ENCODE measurements at places on chromosomes 11 and 22.

DNA sequence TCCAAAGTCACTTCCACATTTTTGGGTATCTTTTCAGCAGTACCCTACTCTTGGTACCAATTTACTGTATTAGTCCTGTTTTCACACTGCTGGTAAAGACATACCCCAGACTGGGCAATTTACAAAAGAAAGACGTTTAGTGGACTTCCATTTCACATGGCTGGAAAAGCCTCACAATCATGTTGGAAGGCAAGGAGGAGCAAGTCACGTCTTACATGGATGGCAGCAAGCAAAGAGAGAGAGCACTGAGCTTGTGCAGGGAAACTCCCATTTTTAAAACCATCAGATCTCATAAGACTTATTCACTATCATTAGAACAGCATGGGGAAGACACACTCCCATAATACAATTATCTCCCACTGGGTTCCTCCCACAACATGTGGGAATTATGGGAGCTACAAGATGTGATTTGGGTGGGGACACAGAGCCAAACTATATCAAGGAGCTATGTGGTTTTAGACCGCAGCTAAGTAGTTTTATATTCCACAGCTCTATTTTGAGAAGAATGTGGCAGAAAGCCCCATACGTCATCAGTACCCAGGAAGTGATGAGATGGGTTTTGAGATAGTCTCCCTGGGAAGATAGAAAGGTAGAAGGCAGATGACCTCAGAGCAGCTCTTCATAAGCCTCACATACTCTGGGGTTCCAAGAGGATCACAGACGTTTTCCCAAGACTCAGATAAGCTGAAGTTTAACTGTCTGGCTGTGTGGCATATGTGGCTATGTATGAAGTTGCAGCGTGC is 96.3 kb downstream of the APIP start:
- DNase-seq, result no peak

DNA sequence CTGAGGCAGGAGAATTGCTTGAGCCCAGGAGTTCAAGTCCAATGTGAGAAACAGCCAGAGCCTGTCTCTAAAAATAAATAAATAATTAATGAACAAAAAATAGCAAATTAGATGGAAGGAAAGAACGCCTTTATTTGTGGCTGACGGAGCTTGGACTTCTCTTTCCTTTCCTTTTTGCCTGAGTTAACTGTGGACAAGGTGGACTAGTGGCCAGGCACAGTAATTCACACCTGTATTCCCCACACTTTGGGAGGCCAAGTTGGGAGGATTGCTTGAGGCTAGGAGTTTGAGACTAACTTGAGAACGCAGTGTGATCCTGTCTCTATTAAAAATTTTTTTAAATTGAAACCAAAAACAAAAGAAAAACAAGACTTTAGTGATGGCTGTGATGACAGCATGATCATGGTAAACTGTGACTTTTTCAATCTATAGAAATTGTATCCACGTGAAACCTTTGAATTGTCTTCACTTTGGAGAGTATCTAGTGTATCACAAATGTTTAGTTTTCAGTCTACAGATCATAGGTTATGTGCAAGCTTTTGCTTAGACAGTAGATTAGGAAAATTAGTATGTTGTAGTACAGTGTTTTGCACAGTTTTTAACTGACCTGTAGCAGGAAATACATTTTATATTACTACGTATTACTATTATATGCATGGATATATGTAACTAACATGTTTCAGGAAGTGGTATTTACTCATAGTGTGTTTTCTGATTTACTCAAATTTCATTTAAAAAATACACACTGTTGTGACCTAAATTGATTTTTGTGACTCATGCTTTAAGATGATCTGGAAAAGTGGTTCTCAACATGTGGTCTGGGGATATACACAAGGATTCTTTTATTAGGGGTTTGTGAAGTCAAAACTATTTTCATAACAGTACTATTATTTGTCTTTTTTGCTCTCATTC is 42.1 kb downstream of the KDM2A start:
- DNase-seq, result no peak

- peak; percentile 90 for DNase-seq
Measured at GRCh38 chr22:23069502-23070357, 589 bp upstream of the GNAZ start.

GRCh38 chr11:17934194-17934593 is 78.7 kb downstream of the SERGEF start:
- no peak for DNase-seq

DNA sequence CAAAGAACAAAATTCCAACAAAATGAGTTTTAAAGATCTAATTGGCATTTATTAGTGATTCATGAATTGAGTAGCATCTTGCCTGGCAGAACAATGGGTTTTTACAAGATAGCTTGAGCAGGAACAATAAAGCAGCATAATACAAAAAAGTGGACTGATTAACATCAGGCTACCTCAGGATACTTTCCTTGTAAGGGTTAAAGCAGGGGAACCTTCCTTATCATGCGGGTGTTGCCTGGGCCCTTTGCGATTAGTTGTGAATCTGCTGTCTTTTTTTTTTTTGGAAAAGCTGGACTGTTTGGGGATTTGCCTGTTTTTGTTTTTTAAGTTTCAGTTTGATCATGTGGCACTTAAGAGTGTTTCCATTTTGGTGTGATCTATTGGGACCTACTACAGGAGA is 37.5 kb downstream of the EXPH5 start:
- no peak for DNase-seq

- DNase-seq, result no peak
Measured at GRCh38 chr11:11946180-11946579, 62.2 kb downstream of the DKK3 start.

DNA sequence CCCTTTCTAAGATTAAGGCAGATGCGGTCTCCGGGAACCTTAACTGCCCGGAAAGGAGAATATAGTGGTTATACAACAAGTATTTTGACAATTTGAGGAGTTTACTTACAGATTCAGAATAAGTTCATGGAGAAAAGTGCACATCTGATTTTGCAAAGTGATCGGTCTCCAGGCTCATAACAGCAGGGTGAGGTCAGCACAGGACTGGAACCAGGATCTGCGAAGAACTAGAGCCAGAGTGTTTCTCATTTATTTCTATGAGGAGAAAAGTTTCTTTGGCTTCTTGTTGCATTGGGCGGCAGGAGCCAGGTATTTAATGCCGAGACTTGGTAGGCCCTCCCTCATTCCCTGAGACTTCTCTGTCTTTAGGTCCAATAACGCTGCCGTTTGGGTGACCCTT is 3.7 kb downstream of the ADAMTS15 start:
- peak; percentile 48 for DNase-seq

- no peak for DNase-seq
Measured at GRCh38 chr22:24952837-24953383, 394 bp downstream of the KIAA1671 start.

- DNase-seq, result no peak
Measured at GRCh38 chr22:46779023-46779422, 16.6 kb downstream of the TBC1D22A start.

DNA sequence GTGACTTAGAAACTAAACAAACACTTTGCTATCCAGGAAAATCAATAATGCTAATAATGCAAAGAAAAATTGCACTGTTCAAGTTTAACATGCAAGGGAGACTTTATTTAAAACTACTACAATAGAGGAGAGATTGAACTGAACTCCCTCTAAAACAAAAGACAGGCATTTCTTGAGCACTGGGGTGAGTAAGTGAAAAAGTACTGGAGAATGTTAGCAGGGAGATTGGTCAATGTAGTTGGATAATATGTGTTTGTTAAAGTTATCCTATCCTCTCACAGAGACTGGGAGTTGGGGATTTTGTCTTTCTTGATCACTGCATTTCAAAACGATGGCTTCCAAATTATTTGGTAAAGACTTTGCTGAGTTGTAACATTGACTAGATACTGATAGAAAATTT is 77.6 kb downstream of the LUZP2 start:
- DNase-seq, result no peak

- DNase-seq, result peak; percentile 45
Measured at GRCh38 chr11:77472991-77473800, 698 bp downstream of the PAK1 start.

DNA sequence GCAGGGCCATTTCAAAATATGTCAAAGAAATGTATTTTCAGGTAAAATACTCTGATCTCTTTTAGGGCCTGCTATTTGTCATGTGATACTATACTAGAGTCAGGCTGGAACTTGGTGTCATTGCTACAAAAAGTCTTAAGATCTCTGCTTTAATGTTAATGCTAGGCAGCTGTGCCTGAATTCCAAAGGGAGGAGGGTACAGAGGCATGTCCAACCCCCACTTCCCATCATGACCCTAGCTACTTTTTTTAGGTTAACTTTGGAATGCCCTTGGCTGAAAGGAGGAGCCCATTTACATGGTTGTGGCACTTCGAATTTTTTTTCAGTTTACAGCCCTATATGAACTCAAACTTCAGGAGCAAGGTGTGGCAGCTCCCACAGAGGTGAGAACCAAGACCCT is 58.1 kb downstream of the OSBP2 start:
- no peak for DNase-seq

GRCh38 chr11:70067036-70067435 is 11.1 kb upstream of the ANO1 start:
- DNase-seq, result no peak

GRCh38 chr11:122664188-122664587 is 8.7 kb downstream of the UBASH3B start:
- DNase-seq, result no peak

DNA sequence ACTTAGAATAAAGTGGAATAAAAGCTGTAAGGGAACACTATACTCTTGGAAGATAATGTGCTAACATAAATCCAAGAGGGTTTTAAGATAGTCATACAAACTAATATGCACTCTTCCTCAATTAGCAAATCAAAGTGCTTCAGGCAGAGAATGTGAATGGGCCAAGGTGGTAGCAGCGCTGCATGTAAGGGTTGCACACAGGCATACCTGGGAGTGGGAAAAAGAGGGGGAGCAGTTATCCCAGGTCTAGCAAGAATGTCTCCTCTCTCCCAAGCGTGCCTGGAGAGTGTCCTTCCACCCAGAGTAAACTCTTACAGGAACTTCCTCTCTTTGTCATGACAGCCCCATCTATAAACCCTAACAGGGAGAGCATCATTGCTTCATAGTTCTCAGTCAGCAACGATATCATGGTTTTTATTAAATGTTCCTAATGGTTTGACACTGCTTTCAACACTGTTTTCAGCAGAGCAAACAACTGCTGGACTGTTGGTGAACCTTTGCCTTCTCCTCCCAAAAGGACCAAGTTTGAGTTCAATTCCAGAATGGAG is 61.6 kb downstream of the SYTL2 start:
- no peak for DNase-seq

- DNase-seq, result no peak
Measured at GRCh38 chr11:119195680-119196079, 10.4 kb downstream of the NHERF4 start.

- DNase-seq, result no peak
Measured at GRCh38 chr11:117387992-117388755, 60.5 kb downstream of the CEP164 start.

GRCh38 chr11:59769111-59769510 is 13.9 kb downstream of the STX3 start:
- DNase-seq, result no peak

DNA sequence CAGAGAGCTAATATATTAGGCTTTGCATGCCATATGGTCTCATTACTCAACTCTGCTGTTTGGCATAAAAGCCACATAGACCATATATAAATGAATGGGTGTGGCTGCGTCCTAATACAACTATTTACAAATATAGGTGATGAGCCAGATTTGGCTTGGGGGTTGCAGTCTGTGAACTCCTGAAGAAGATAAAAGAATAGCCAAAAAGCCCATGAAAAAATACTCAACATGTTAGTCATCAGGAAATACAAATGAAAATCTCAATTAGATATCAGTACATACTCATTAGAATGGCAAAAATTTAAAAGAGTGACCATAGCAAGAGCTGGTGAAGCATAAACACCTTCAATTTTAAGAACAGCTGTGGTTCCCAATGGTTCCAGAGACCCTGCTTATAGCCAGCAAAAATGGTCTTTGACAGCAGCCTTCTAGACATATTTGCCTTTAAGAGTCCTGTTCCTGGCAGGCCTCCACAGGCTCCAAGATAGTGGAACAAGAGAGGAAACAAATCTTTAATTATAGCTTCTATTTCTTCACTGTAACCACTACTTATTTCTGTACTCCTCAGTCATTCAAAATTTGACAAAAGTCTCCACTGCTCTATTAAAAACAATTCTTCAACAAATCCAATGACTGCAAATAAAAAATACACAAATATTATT is 16.1 kb downstream of the C2CD3 start:
- no peak for DNase-seq

GRCh38 chr11:32775908-32776307 is 18.6 kb downstream of the CCDC73 start:
- no peak for DNase-seq

- DNase-seq, result peak; percentile 50
Measured at GRCh38 chr11:16610738-16611388, 127.6 kb upstream of the C11orf58 start.

- DNase-seq, result no peak
Measured at GRCh38 chr22:24827296-24827695, 21.3 kb downstream of the SGSM1 start.

GRCh38 chr11:102727890-102728289 is 3.1 kb upstream of the MMP8 start:
- DNase-seq, result no peak

GRCh38 chr11:35661534-35661933 is 1.0 kb upstream of the TRIM44 start:
- no peak for DNase-seq

DNA sequence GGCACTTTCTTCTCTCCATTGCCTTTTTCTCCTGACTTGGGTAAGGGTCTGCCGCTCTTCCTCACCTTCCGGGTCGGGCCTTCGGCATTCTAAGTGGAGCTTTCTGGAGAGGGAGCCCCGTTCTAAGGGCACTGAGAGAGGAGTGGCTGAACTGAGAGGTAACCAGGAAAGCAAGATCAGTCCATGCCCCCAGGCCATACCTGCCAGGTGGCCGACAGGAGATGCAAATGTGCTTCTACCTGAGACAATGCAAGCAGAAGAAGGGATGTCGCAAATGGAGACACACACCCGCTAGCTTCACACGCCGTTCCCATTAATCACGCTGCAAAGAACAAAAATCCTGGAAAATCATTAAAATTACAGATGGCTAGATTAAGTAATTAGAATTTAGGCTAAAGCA is 156.4 kb upstream of the TBCEL start:
- no peak for DNase-seq

DNA sequence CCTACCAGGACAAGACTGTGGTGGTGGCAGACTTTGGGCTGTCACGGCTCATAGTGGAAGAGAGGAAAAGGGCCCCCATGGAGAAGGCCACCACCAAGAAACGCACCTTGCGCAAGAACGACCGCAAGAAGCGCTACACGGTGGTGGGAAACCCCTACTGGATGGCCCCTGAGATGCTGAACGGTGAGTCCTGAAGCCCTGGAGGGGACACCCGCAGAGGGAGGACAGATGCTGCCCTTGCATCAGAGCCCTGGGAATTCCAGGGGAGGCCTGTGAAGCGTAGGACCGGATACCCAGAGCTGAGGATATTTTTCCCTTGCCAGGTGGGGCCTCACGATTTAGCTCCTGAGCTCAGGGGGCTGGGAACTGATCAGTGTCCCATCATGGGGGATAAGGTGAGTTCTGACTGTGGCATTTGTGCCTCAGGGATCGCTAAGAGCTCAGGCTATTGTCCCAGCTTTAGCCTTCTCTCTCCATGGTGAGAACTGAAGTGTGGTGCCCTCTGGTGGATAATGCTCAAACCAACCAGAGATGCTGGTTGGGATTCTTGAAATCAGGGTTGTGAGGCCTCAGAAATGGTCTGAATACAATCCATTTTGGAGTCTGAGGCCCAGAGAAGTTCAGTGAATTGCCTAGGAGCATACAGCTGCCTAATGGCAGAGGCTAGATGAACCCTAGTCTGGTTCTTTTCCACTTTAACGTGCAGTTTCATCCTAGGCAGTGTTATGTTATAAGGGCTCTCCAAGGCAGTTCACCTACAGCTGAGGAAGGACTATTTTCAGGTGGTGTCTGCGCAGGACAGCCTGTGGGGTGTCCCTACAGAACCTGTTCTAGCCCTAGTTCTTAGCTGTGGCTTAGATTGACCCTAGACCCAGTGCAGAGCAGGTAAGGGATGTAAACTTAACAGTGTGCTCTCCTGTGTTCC is 19.5 kb downstream of the PIK3IP1 start:
- DNase-seq, result peak; percentile 51

Data from left hindlimb (tissue), 1 donor.